ENCODE measurements at places on chromosomes 16 and 17.

DNA sequence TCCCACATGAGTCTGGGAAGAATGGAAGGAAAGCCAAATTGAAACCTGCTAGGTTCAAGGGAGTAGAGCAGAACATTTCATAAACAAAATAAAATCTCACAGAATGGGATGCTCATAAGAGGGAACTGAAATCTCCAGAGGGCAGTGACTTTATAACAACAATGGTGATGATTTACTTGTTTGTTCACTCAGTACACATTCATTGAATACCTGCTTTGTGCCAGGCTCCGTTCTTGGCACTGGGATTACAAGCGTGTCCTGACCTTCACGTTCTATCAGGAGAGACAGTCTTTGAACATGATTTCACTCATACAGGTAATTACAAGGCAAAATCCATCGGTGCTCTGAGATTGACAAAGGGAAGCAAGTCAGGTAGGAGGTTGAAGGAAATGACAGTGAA is 356.3 kb downstream of the HAPSTR1 start:
- DNase-seq, result no peak

DNA sequence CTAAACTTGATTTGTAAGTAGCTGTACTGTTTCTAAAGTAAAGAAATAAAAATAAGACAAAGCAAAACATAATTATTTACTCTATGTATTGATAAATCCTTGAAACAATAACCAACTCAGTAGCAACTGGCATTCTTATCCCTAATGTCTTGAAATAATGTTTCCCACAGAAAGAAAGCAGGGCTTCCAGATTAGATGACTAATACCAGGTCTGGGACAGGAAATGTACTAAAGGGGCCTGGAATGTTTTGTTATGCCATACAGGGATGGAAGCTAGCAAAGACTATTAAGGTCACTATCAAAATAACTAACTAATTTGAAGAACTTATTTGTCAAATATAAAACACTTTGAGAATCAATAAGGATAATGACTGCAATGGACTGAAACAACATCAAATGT is 82.1 kb downstream of the CFDP1 start:
- DNase-seq, result no peak

GRCh38 chr16:704047-704446 is 1.6 kb downstream of the FBXL16 start:
- DNase-seq, result no peak

- DNase-seq, result no peak
Measured at GRCh38 chr16:64312980-64313379, 808.9 kb downstream of the CDH11 start.

GRCh38 chr16:87108278-87108677 is 208.9 kb downstream of the C16orf95 start:
- DNase-seq, result no peak
